AG04450 (cell line): ENCODE measurements at places on chromosomes 12 and 14.

GRCh38 chr12:19223695-19224094, 94.2 kb downstream of the PLEKHA5 start:
- DNase-seq = peak; percentile 46

DNA sequence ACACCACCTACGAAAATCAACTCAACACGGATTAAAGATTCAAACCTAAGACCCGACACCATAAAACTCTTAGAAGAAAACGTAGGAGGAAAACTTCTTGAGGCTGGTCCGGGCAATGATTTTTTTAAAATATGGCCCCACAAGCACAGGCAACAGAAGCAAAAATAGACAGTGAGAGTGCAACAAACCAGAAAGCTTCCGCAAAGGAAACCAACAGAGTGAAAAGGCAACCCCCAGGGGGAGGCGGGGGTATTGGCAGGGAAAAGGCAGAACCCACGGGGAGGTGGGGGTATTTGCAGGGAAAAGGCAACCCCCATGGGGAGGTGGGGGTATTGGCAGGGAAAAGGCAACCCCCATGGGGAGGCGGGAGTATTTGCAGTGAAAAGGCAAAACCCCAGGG, 20.5 kb upstream of the FBRSL1 start:
- DNase-seq = no peak

- DNase-seq = no peak
Observed at GRCh38 chr12:90959538-90960139, 4.7 kb upstream of the CCER1 start.

DNA sequence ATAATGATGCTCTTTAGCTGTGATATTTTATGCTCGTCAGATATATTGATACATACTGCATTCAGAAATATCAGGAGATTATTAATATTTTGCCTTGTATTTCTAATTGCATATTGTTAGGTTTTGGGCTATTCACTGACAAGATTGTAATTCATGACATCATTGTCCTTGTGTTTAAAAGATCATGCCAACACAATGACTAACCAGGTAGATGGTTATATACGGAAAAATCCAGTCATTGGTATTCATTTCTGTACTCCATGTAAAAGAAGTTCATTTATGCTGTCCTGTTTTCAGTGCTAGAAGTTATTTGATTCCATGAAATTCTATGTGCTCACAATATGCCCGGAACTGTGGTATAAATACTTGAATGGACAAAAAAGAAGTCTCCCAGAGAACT, 107.5 kb downstream of the KITLG start:
- no peak for DNase-seq

DNA sequence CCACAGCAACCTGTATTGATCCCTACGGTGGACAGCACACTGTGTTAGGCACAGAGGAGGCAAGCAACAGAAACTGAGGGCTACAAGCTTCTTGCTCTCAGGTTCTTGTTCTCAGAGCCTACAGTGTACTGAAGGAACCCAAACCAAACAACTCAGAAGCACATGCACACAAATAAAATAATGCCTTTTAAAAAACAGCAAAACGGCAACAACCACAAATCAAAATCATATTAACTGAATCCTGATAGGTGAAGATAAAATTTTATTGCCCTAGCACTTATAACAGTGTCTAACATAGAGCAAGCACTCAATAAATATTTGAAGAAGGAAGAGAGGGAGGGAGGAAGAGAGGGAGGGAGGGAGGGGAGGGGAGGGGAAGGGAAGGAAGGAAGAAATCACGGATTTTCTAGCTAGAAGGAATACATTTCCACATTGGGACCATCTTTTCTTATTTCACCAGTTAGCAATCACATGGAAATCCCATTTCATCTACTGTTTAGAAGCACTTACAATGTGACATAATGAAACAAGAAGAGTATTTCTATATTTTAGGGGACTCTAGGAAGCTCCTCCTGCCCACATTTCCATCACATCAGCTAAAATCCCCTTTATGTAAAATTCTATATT, 27.2 kb downstream of the DMAC2L start:
- no peak for DNase-seq

DNA sequence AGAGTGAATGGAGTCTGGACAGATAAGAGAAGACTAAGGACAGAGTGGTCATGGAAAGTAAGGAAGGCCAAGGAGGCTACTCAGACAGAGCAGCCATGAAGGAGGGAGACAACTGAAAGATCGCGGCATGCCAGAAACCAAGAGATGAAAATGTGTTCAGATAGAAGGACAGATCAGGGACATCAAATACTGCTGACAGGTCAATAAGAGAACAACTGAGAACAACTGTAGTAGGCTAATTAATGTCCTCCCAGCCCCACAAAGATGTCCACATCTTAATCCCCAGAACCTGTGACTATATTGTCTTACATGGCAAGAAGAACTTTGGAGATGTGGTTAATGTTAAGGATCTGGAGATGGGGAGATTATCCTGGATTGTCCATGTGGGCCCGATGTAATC, 15.0 kb upstream of the HELB start:
- DNase-seq = no peak

DNA sequence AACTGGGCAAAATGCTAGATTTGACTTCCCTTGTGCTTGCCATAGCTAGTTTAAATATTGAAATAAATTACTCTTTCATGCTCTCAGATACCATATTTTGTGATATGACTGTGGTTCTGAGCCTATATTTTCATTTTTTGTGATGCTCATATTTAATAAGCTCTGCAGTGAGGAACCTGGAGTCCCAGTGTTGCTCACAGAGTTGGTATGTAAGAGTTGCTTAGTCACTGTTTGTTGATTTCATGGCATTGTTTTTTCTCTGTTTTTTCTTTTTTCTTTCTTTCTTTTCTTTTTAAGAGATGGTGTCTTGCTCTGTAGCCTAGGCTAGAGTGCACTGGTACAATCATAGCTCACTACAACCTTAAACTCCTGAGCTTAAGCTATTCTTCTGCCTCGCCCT, 750.5 kb upstream of the TMEM132C start:
- no peak for DNase-seq

DNA sequence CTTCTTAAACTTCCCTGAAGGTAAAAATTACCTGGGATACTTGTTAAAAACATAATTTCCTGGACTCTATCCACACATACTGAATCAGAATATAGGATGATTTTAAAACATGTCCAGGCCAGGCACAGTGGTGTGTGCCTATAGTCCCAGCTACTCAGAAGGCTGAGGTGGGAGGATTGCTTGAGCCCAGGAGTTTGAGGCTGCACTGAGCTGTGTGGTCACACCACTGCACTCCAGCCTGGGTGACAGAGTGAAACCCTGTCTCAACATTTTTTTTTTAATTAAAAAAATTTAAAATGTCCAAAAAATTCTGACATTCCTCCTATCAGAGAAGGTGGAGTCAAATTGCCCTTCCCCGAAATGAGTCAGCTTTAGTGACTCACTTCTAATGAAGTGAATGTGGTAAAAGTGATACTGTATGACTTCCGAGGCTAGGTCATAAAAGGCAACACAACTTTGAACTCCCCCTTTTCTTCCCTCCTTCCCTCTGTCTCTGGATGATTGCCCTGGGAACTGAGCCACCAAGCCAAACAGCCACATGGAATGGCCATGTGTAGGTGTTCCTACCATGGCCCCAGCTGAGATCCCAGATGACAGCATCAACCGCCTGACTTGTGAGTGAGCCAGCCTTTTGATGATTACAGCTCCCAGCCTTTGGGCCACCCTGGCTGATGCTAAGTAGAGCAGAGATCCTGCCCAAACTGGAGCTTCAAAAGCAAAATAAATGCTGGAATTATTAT, 36.3 kb downstream of the LIMA1 start:
- peak; percentile 87 for DNase-seq

DNA sequence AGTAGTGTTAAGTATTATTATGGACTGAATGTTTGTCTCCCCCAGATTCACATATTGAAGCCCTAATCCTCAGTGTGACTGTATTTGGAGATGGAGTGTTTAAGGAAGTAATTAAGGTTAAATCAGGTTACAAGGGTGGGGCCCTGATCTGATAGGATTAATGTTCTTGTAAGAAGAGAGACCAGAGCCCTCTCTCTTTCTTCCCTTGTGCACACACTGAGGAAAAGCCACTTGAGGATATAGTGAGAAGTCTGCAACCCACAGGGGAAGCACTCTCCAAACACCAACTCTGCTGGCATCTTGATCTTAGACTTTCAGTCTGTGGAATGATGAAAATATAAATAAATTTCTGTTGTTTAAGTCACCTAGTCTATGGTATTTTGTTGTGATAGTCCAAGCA, 2.2 kb upstream of the KLRG1 start:
- no peak for DNase-seq

- DNase-seq = no peak
Observed at GRCh38 chr14:76375947-76376404, at the start of gene ESRRB. ESRRB (plus strand) TSS chr14:76376137; CDS start chr14:76376402, 265 bp downstream.

DNA sequence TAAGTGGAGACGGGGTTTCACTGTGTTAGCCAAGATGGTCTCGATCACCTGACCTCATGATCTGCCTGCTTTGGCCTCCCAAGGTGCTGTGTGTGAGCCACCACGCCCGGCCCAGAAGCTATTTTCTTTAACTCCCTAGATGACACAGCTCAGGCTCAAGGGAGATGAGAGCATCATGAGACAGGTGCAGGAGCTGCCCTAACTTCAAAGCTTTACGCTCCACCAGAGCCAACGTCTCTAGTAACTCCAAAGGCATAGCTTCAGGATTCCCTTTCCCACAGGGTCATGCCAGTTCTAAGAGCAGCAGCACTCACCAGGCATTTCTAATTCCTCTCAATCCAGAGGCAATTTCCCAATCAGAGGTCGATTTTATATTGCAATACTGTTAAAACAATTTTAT, 21.0 kb downstream of the NDUFA12 start:
- DNase-seq = no peak

GRCh38 chr14:37596790-37597472, 1.5 kb downstream of the TTC6 start:
- DNase-seq = no peak

DNA sequence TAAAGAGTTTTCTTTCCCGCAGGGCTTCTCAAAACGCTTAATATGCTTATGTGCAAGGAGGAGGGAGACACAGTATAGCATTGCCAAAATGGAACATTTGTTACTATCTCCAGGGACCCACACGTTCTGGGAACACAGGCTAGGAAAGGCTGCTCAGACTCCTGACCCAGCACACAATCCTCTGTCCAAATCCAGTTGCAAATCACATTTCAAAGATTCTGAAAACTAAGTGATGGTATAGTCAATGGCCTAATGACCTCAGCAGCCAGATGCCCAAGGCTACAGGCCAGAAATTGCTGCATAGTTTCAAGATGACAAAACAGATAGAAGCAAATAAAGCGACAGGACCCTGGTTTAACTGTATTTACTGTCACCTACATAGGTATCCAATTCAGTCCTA, 97.0 kb upstream of the GRIP1 start:
- DNase-seq = no peak

GRCh38 chr14:24390701-24391468, 7.9 kb upstream of the NYNRIN start:
- no peak for DNase-seq

DNA sequence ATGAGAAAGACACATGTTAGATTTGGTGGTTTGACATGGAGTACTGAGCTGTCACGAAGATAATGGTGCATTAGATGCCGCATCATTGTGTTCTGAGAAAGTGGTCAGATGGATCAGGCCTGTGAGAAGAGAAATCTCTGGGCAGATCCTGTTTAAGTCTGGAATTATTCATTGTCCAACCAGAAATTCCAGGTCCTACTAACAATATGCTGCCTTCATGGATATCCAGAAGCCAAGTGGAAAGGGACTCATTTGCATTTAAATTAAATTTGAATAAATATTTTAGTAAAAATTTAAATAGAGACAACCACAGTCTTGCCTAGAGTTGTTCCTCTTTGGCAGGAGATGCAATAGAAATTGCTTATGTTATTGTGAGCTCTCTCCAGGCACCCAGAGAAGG, 330.5 kb upstream of the TMEM132C start:
- DNase-seq = no peak

DNA sequence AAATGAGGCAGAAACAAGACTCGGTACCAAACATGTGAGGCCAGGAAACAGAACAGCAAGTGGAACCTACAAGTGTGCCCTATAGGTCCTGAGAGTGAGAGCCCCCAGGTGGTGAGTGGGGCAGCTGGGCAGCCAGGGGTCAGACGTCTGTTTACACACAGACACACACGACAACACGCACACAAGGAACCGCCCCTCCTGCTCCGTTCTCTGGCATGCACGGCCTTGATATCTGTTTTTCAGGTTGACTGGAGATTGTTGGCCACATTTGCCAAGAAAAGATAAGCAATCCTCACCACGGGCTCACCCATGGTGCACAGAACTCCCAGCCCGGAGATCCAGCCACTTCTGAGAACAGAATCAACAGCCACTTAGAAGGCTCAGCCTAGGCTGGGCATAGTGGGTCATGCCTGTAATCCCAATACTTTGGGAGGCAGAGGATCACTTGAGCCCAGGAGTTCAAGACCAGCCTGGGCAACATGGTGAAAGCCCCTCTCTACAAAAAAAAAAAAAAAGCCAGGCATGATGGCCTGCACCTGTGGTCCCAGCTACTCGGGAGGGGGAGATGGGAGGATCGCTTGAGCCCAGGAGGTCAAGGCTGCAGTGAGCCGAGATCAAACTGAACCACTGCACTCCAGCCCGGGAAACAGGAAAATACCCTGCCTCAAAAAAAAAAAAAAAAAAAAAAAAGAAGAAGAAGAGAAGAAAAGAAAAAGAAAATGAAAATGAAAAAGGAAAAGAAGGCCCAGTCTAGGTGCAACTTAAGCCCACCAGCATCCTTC, 19.4 kb upstream of the EIF5 start:
- no peak for DNase-seq

GRCh38 chr12:13023811-13024530, 20.2 kb upstream of the FAM234B start:
- DNase-seq = no peak

- no peak for DNase-seq
Observed at GRCh38 chr12:39617887-39618286, 1.7 kb downstream of the ABCD2 start.

GRCh38 chr14:49460662-49461061, 125.5 kb downstream of the RPS29 start:
- DNase-seq = no peak

- DNase-seq = no peak
Observed at GRCh38 chr12:82912406-82912805, 225.7 kb downstream of the TMTC2 start.

GRCh38 chr12:51496895-51497294, 72.3 kb downstream of the SLC4A8 start:
- no peak for DNase-seq

- no peak for DNase-seq
Observed at GRCh38 chr12:116545936-116546335, 13.2 kb upstream of the MAP1LC3B2 start.

DNA sequence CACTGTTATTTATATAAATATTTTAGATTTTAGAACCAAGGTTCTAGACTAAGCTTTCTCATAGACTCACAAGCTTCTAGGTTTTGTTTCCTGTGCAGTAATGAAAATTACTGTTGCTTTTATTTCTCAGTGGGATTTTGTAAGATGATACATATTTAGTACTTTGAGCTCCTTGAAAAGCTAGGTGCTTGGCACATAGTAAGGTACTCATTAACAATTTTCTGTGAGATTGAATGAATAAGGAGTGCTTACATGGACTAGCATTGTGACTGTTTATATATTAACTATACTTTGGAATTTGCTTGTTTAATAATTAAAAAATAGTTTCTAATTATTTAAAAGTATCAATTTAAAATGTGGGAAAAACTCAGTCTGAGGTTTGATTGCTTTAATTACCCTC, 85.7 kb downstream of the MIA2 start:
- DNase-seq = no peak
